WTC11 (cell line): ENCODE measurements at places on chromosomes 1 and 21.
A peak's percentile ranks its signal among the peaks of the same experiment; 100 is the strongest.

GRCh38 chr1:27233667-27234048, 774 bp upstream of the WDTC1 start:
- DNase-seq = peak; percentile 16

DNA sequence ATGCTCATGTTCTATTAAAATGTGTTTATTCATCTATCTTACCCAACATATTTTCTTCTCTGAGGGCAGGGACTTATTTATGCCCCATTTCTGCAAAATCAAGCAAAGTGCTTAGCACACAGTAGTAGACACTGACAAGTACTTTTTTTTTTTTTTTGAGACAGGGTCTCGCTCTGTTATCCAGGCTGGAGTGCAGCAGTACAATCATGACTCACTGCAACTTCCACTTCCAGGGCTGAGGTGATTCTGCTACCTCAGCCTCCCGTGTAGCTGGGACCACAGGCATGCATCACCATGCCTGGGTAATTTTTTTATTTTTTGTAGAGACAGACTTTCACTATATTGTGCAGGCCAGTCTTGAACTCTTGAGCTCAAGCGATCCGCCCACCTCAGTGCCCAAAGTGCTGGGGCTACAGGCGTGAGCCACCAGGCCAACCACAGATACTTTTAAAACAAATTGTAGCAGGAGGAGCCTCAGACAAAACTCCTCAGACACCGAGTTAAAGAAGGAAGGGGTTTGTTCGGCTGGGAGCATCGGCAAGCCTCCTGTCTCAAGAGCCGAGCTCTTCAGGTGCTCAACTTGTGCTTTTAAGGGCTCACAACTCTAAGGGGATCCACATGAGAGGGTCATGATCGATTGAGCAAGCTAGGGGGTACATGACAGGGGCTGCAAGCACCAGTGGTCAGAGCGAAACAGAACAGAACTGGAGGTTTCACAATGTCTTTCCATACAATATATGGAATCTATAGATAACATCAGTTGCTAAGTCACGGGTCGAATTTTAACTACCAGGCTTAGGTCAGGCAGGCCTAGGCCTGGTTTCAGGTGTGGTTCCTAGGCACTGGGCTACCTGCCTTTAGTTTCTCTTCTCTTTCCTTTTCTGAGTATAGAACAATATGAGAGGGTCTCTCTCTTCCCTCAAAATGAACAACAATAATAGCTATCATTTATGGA, 5.7 kb upstream of the TMEM167B start:
- no peak for DNase-seq

DNA sequence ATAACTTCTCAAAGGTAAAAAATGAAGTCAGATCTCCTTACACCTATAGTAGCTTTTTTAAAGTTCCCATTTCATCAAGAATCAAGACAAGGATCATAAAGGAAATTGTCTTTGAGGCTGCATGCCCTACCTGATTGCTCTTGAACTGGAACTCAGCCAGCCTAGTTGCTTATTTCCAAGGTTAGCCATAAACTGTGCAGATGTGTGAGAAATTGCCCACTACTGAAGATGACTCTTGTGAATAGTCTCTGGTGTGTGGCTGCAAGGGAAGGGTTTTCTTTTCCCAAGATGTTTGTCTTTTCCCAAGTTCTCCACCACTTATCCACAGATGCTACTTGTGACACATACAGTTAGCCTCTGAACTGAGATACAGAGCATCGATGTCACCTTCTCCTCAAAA, 81.7 kb upstream of the DUSP10 start:
- DNase-seq = no peak

- no peak for DNase-seq
These were observed 287.1 kb upstream of the ADGRL4 start for GRCh38 chr1:79293611-79294010.

DNA sequence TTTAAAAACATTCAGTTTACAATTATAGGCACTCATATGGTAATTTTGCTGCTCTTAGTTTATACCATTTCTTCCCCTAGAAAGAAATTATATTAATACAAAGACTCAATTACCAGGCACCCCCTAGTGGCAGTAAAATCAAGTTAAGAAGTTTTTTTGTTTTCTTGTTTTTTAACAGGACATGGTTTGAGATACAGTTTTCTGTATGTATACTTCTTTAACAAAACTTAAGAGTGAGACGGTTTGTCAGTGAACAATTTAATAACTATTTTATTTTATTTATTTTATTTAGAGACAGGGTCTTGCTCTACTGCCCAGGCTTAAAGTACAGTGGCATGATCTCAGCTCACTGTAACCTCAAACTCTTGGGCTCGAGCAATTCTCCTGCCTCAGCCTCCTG, 224.6 kb downstream of the FAF1 start:
- DNase-seq = no peak

DNA sequence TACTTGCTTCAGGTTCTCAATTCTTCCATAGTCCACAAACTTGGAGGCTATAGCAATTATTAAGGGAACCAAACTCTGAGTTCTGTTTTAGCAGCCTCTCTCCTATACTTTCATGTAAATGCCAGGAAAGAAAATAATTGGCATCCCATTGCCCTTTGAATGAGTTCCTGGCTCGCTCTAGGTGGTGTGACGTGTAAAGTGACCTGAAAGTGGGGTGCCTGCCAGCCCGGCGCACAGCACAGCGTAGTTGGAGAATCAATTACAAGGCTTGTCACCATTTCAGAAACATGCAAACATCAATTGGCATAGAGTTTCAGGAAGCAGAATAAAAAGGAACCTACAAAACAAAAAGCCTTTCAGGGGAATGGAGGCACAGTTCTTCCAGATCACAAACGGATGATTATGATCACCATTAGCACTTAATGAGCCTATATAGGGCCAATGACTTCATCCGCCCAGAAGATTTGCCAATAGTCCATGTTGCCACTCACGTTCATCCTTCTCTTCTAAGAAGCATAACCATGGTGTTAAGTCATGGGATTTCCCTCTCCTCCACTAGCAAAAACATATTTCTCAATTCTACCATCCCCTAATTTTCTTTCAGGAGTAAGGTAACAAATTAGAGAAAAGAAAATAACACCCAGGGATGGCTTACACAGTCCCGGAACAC, 354.6 kb upstream of the ADGRL2 start:
- no peak for DNase-seq

- DNase-seq = no peak
These were observed 21.2 kb downstream of the CD1E start for GRCh38 chr1:158374860-158375259.

GRCh38 chr1:169571450-169571849, 14.8 kb downstream of the F5 start:
- no peak for DNase-seq

DNA sequence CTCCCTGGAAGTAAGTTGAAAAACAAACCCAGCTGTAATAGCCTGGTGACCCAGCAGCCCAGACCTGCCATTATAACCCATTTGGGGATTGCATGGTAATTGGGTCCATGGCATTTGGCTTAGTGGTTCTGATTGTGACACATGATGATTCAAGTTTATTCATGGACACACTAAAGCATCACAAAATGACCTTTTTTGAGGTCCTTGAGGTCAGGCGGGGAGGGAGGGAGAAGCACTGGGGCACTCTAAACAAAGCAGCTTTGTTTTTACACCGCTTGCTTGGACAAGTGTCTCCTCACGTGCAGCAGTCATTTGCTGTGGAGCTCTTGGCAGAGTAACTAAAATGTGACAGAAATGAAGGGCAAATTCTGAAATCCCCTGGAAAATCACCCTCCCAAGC, 241.0 kb upstream of the SGIP1 start:
- DNase-seq = no peak

- DNase-seq = no peak
These were observed 119.7 kb downstream of the ETS2 start for GRCh38 chr21:38925478-38925877.

- no peak for DNase-seq
These were observed 153.3 kb downstream of the PTPRU start for GRCh38 chr1:29389533-29390041.

GRCh38 chr1:151790071-151790939, at the start of gene TDRKH:
TSS of gene TDRKH (minus strand) at chr1:151790500. CDS start at chr1:151783022, 7,478 bp downstream.
- peak; percentile 98 for DNase-seq

GRCh38 chr1:38061883-38062328, 15.3 kb upstream of the POU3F1 start:
- DNase-seq = no peak

DNA sequence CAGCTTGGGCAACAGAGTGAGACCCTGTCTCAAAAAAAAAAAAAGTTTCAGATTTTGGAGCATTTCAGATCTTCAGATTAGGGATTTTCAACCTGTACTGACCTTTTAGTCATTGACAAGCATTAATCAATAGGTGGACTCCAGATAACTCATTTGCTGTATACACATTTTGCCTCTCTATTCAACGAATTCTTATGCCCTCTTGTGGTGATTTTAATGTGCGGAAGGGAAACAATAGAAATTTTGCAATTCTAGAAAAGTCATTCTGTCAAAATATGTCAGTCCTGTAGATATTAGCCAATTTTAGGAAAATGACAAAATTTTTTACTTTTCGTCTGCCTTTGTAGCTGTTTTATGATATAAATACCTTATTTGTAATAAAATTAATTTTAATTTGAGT, 11.6 kb upstream of the OR2G2 start:
- DNase-seq = no peak

- DNase-seq = no peak
These were observed 3.2 kb upstream of the OR2T6 start for GRCh38 chr1:248372394-248372793.

- DNase-seq = no peak
These were observed 115.1 kb downstream of the SLC30A10 start for GRCh38 chr1:219813294-219813693.

GRCh38 chr1:238457610-238458009, 566.9 kb upstream of the ZP4 start:
- no peak for DNase-seq

DNA sequence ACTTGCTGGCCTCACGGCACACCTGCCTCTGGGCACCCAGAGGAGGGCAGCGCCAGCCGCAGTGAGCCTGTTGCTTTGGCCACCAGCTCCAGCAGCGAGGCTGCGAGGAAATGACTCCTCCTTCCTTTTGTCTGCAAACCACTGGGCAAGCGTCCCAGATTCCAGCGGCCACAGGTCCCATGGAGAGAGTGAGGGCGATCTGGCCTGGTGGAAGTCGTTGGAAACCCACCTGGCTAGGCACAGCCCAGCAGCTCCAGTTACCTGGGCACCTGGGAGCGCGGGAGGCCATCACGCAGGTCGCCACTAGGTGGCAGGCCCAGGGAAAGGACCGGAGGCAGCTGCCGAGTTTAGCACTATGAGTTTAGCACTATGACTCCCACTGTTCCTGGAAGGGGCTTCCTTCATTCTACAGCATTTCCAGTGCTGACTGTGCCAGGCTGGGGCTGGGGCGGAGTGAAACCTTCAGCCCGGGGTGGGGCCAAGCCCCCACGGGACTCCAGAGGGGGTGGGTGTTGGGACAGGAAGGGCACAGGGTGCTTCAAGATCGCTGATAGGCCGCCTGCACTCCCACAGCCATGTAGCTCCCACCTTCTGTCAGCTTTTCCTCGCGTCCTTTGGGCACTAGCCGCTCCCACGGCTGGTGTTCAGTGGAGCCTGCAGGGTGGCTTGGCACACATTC, 1.1 kb upstream of the ESPN start:
- peak; percentile 91 for DNase-seq

DNA sequence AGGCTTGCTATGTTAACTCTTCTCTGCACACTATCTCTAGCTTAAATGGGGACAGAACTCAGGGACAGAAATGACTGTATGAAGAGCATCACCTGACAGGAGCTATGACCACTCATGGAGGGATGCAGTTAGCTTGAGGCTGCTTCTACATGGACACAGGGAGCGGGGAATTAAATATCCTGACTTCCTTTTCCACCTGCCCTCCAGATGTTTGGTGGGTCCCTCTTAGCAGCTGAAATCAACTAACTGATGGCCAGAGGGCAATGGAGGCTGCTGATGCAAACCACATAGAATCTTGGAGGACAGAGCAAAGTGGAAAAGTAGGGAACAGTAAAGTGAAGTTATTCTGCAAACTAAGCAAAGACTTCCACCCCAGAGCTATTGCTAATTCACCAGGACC, 214.1 kb downstream of the USH2A start:
- no peak for DNase-seq

- no peak for DNase-seq
These were observed 185.8 kb downstream of the NRIP1 start for GRCh38 chr21:14878971-14879370.

DNA sequence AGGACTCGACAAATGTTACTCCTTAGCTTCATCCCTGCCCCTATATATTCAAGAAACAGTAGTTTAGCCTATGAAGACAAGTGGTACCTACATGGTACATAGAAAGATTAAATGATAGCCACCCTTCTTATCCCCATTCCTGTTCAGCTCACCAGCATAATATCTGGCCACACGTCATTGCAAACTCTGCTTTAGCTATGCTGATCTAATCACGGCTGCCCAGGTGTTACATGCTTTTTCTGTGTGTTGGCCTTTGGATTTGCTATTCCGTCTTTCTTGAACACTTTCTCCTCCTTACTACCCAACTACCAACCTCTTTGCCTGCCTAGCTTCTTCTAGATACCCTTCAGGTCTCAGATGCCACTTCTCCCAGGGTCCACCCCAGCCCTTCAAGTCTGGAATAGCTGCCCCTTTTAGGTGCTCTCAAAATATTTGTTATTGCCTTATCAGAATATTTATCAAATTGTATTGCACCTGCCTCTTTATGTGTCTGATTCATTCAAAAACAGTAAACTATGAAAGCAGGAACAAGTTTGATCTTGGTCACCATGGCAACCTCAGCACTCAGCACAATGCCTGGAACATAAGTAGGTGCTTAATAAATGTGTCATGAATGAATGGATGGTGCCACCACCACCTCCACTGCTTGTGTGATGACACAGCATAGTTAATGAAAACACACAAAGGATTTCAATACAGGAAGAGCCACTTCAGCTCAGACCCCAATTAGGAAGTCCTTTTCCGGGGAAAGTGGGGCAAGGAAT, 11.4 kb upstream of the DNASE2B start:
- DNase-seq = no peak

- no peak for DNase-seq
These were observed 16.3 kb upstream of the SARS1 start for GRCh38 chr1:109197158-109198042.

- no peak for DNase-seq
These were observed 39.4 kb downstream of the CTTNBP2NL start for GRCh38 chr1:112435448-112435847.

DNA sequence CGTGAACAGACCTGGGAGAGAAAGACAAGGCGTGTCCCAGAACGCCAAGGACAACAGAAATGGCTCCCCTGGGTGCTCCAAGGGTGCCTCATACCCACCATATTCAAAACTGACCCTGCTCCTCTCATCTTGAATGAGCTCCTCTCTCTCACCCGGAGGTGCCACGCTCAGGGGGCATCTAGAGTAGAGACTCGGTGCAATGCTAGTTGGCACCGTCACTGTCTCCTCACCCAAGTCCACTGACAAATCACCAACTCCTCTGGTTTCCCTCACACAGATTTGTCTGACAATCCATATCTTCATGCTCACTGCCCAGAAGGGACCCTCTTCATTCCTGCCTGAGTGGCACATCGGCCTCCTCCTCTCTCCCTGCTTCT, 5.0 kb downstream of the TMEM125 start:
- no peak for DNase-seq

GRCh38 chr1:202282596-202283283, 59.0 kb downstream of the UBE2T start:
- no peak for DNase-seq
